Right atrium auricular region (tissue), 2 donors: ENCODE measurements at places on chromosomes 5 and 9. TPM values are rescaled to one million over a fixed set of nuclear protein-coding genes. Genes with fewer than 3 reads are reported as not detected.

- no peaks in the 10 kb centered on the region for H3K27me3 ChIP-seq
- no peaks in the 10 kb centered on the region for H3K4me1 ChIP-seq
Observed at GRCh38 chr5:76527685-76528161, 95.5 kb downstream of the F2RL2 start.

- no peaks in the 10 kb centered on the region for H3K27me3 ChIP-seq
- H3K4me3 ChIP-seq = no peak overlapping the region
- H3K27ac ChIP-seq = no peak overlapping the region
Observed at GRCh38 chr5:65910711-65911110, 15.7 kb upstream of the ERBIN start.

DNA sequence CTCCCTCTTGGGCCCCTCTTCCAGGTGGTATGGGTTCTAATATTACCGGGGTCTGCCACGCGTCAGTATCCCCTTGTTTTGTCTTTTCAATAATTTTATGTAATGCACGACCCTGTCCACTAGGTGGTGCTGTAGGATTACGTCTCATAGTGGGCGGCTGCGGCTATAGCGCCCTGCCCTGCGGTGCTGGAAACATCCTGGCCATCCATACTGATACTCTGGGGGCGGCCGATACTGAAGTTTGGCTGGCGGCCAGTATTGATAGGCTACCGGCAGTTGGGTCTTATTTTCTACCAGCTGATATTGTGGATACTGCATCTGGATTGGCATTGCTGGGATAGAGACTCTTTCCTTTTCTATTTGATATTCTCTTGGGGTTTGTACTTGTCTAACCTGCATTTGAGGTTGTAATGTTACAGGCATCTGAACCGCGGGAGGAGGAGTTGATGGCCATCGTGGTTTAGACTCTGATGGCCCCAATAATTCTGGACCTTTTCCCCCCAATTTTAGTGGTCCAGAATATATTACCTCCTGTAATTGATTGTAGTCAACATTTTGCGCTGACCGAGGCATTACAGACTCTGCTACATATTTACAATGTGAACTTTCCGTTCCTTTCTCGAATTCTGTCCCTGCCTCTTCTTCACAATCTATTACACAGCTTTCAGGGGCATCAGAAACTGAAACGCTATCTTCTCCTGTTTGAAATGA lies 3.3 kb upstream of the TMEM141 start:
- H3K27ac ChIP-seq = peak overlapping the region; percentile 97
- no peaks in the 10 kb centered on the region for H3K36me3 ChIP-seq
- H3K27me3 ChIP-seq = no peaks in the 10 kb centered on the region
- DNase-seq = peak; percentile 70

DNA sequence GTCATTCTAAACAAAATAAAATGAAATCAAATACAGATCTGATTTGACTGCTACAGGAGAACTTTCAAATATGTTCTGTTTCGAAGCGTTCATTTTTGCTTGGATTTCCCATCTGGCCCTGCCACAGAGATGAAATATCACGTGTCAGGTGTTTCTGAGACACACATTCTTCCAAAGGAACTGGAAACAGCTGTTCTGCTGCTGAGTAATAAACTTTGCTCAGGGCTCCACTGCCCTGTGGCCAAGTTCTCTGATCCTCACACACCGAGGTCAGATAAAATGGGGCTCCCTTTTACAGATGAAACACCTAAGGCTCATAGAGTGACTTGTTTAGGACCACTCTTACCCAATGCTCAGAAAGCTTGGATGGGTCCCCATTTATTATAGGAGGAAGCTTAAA lies 42.5 kb downstream of the FRMPD1 start:
- no peak overlapping the region for H3K4me3 ChIP-seq
- no peak for DNase-seq
- H3K27ac ChIP-seq = no peak overlapping the region
- no peaks in the 10 kb centered on the region for H3K27me3 ChIP-seq
- H3K4me1 ChIP-seq = no peaks in the 10 kb centered on the region
- H3K36me3 ChIP-seq = no peaks in the 10 kb centered on the region

- no peaks in the 10 kb centered on the region for H3K36me3 ChIP-seq
- DNase-seq = no peak
- H3K27ac ChIP-seq = no peak overlapping the region
- no peaks in the 10 kb centered on the region for H3K4me1 ChIP-seq
Observed at GRCh38 chr9:114532561-114533237, 27.4 kb upstream of the WHRN start.

DNA sequence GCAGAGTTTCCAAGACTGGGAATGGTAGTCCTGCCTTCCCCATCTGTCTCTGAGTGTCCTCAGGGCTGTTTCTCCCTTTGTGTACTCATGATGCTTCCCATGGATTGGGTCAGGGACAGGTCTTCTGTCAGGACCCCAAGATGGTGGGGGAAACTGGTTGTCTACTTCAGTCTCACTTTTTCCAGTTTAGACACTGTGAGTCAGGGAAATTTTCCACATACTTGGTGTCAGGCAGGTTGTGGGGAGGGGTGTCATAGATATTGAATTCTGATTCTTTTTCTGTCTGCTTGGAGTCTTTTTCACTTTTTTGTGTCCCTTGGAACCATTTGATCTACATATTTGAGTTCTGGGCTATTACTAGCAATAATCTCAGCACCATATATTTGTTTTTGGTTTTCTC lies 10.3 kb downstream of the POLK start:
- no peaks in the 10 kb centered on the region for H3K27me3 ChIP-seq
- no peak overlapping the region for H3K4me3 ChIP-seq
- H3K36me3 ChIP-seq = no peaks in the 10 kb centered on the region
- no peak overlapping the region for H3K27ac ChIP-seq

- no peak overlapping the region for H3K27ac ChIP-seq
- H3K27me3 ChIP-seq = no peaks in the 10 kb centered on the region
- H3K36me3 ChIP-seq = peaks cover 11% of the 10 kb centered on the region
- no peak for DNase-seq
- no peaks in the 10 kb centered on the region for H3K4me1 ChIP-seq
- H3K4me3 ChIP-seq = no peak overlapping the region
Observed at GRCh38 chr9:95981761-95982390, 106.4 kb downstream of the ERCC6L2 start.

GRCh38 chr5:65144136-65144871 lies 337.4 kb downstream of the ADAMTS6 start:
- no peak overlapping the region for H3K27ac ChIP-seq
- H3K27me3 ChIP-seq = no peaks in the 10 kb centered on the region
- no peak overlapping the region for H3K4me3 ChIP-seq
- H3K4me1 ChIP-seq = no peaks in the 10 kb centered on the region

DNA sequence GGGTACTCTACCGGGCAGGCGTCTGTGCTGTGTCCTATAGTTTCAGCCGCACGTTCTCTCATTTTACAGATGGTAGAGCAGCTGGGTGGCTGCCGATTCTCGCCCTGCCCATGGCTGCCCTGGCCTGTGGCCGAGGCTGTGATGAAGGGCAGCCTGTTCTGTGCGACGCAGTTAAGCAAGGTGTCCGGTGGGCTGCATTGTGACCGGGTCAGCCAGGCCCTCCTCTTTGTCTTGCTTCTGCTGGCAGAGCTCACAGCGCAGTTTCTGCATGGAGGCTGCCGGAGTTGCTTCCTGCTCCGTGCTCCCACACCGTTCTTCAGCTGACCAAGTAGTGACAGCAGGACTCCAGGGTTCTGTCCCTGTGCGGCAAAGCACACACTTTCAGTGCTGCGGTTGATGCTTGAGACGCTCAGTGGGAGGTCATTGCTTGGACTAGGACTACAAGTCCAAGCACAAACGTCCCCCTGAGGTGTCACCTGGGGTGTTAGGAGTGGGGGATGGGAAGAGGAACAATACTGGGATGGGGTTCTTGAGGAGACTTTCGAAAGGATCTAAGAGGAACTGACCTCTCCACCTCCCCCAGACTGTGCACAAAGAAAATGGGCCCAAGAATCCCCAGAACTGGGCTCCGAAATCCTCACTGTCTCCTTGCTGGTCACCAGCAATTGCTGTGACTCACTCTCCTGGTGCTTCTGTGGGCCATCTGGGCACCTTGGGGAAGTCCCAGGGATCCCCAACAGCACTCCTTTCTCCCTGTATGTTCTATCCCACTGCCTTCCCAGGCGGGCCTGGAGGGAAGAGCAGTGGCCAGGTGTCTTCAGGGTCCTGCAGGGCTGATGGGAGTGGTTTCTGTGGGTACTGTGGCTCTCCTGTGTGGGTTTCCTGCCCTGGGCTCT lies 58.2 kb downstream of the GADD45G start:
- H3K27me3 ChIP-seq = no peaks in the 10 kb centered on the region
- no peaks in the 10 kb centered on the region for H3K4me1 ChIP-seq
- DNase-seq = no peak
- peak overlapping the region; percentile 59 for H3K27ac ChIP-seq
- no peaks in the 10 kb centered on the region for H3K36me3 ChIP-seq

DNA sequence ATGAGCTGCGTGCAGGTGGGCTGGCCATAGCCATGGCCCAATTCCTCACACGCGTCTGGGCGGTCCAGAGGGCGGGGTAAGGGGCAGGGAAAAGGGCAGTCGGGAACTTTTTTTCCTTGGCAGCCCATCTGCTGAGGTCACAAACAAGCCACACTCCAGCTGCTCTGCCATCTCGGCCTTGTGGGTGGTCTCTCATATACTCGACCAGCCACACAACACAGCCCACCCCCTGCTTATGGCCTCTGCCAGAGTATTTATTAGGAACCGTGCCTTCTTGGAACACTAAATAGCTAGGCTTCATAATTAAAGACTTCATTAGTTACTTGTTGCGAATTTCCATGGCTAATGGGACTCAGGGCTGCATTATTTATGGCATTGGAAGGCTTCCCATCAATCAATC lies 98.5 kb upstream of the LHFPL2 start:
- H3K27me3 ChIP-seq = no peaks in the 10 kb centered on the region
- DNase-seq = no peak
- no peak overlapping the region for H3K4me3 ChIP-seq
- peak overlapping the region; percentile 50 for H3K27ac ChIP-seq
- H3K4me1 ChIP-seq = no peaks in the 10 kb centered on the region
- H3K36me3 ChIP-seq = no peaks in the 10 kb centered on the region

DNA sequence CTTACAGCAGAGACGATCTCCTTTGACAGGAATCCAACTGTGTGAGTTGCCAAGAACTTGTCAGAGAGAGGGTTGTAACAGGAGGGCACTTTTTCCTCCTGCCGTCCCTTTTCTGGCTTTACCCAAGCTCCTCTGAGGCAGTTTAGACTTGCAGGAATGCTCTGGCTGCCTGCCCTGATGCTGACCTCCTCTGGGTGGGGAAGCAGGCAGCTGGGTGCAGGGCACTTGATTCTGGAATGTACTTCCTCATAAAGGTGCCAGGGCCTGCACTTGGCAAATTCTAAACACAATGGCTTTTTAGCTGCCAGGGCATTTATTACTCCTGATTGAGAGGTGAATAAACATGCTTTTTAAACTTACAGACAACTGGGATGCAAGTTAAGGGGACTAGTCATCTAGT lies 190.4 kb downstream of the EPB41L4A start:
- H3K4me3 ChIP-seq = no peak overlapping the region
- H3K36me3 ChIP-seq = no peaks in the 10 kb centered on the region
- peaks cover 18% of the 10 kb centered on the region for H3K4me1 ChIP-seq
- H3K27ac ChIP-seq = peak overlapping the region; percentile 49
- no peaks in the 10 kb centered on the region for H3K27me3 ChIP-seq
- peak; percentile 73 for DNase-seq

- no peak overlapping the region for H3K4me3 ChIP-seq
- H3K27ac ChIP-seq = no peak overlapping the region
- no peaks in the 10 kb centered on the region for H3K4me1 ChIP-seq
- no peaks in the 10 kb centered on the region for H3K36me3 ChIP-seq
- H3K27me3 ChIP-seq = no peaks in the 10 kb centered on the region
- DNase-seq = no peak
Observed at GRCh38 chr5:9245071-9245470, 300.8 kb downstream of the SEMA5A start.

The LCN15 gene
- 1.4 TPM for total RNA-seq

The DIPK1B gene
- total RNA-seq = 45.7 TPM

The TPPP gene
- 15.7 TPM for total RNA-seq

The TMEM38B gene
- total RNA-seq = 56.7 TPM
